ENCODE measurements at places on chromosomes 1 and 21. TPM values are rescaled to one million over a fixed set of nuclear protein-coding genes. Genes with fewer than 3 reads are reported as not detected.

DNA sequence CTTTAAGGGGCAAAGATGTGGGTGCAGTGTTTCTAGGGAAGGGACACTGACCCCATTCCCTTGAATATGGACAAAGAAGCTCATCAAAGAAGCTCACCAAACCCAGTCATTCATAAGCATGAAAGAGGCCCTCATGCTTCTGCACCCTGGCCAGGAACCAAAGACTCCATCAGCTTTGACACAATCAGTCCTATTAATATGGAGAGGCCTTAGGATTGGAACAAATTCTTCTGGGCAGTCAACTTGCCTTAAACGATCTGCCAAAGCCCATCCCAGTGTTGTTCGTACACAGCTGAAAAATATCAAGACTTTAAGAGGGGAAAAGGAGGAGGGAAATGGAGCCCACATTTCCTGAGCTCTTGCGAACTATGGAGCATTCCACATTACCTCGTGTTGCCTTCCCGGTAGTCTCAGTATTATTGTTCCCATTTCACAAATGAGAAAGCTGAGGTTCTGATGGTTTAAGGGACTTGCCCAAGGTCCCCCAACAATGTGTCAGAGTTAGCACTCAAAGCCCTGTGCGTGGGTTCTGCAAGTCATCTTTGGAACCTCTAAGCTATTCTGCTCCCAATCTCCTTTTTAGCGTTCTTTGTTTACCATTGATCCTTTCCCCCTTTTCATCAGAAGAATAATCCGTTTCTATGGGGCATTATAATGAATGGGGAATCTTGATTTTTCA is 161.9 kb downstream of the ZBTB18 start:
- DNase-seq, result no peak

GRCh38 chr1:93180723-93181613 is at the start of gene CCDC18:
TSS of gene CCDC18 (plus strand) at chr1:93180724. CDS start at chr1:93183362, 2,638 bp downstream.
- DNase-seq, result no peak

- no peak for DNase-seq
Measured at GRCh38 chr1:232291261-232291660, 338.7 kb downstream of the SIPA1L2 start.

DNA sequence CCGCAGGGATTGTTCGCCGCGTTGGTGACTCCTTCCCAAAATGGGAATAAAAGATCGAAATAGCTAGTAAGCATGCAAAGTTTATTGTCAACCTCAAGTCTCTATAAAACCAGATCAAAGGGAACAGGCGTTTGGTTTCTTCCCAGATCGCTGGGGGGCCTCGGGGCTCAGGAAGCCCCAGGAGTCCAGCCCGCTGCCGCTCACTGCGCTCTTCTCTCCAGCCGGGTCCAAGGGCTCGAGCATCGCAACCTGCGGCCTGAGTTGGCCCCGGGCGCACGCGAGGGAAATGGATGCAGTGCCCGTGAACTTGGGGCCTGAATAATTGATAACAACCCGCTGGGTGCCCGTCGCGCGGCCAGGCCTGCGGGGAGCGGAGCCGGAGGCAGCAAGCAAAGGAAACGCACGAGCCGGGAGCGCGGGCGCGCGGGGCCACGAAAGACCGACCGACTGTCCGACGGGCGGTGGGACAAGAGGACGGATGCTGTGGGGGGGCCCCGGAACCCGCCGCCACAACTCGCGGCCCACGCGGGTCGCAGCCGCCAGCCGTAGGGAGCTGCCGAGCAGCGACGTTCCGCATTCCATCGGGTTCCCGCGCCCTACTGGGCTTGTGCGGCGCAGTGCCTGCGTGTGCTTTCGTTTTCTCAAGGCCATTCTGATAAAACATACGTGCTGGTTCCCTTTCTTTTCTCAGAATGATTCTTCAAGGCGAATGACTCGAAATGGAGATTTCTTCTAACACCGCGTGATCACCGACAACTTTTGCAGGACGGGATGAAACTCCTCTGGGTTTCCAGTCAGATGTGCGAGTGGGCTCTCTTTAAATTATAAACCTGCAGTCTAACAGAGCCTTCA is 14.0 kb upstream of the ALX3 start:
- peak; percentile 91 for DNase-seq

GRCh38 chr1:8317647-8318381 is at the start of gene SLC45A1:
TSS of gene SLC45A1 (plus strand) at chr1:8318114. CDS start at chr1:8324330, 6,216 bp downstream.
- DNase-seq, result peak; percentile 93

DNA sequence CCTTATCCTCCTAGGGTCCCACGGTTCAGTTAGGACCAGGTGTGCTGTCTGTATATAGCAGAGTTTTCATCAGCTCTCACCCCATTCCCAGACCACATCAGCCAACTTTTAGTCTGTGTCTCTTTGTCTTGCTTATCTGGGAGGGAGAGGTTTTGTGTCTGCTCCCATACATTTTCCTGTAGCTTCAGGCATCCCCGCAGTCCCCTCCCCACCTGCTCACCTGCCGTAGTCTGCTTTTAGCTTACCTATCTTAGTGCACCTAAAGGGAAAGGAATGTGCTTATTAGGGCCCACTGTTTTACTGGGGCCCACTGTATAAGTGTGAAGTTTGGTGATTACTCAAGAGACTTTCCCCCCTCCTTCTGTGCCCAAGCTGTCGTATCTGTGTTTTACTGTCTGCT is 225.1 kb downstream of the PLA2G4A start:
- no peak for DNase-seq

DNA sequence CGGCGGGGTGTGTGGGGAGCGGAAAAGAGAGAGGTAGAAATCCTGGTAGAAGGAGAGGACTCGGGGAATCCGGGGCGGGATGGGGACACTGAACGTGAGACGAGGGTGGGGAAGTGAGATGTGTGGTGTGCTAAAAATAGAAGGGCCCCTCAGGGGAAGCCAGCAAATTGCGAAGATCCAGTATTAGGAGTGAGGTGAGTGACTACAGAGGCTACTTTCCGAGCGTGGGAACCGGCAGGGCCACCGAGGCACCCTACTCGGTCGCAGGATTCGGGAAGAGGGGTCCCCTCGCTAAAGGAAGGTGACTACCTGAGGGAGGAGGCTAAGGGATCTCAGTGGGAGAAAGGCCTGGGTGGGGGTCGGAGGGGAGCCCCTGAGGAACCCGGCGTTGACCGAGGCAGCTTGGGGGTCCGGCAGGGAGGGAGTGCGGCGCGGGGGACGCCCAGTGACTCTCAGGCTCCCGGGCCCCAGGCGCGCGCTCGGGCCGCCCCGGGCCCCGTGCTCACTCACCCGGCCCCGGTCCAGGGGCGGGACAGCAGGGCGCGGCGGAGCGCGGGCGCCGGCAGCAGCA is 318 bp downstream of the ALDH4A1 start:
- no peak for DNase-seq

Gene SRSF10
- total RNA-seq, result 74.1 TPM

DNA sequence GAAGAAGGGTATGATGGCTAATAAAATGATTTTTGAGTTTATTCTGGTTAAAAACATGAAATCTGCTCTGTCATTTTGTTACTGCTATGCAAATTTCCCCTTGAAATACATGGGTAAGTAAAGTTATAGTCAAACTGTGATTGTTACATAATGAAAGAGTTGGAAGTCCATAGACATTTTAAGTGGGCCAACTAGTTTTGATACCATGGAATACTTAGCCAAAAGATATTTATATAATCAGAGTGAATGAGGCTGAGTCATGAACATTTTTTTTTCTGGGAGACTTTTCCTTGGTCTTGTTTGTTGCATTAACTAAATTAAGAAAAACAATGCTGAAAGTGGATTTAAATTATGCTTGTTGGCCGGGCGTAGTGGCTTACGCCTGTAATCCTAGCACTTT is 58.2 kb upstream of the MPC2 start:
- no peak for DNase-seq

DNA sequence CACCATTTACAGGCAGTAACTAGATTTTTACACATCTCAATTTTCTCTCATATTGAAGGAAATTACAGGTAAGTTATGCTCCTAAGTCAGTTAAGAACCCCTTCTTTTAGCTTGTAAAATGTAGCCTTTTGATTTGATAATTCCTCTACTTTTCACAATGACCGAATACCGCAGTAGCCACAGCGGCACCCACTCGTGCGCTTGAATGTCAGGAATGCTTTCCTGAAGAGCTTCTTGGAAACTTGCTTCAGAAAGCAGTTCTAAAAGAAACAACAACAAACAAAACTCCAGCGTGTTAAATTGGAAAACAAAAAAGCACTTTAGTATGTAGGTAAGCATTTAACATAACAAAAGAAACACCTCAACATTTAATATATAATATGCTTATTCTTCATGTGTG is 9.9 kb upstream of the DNTTIP2 start:
- DNase-seq, result no peak

Gene ERVH48-1
- total RNA-seq, result not detected

DNA sequence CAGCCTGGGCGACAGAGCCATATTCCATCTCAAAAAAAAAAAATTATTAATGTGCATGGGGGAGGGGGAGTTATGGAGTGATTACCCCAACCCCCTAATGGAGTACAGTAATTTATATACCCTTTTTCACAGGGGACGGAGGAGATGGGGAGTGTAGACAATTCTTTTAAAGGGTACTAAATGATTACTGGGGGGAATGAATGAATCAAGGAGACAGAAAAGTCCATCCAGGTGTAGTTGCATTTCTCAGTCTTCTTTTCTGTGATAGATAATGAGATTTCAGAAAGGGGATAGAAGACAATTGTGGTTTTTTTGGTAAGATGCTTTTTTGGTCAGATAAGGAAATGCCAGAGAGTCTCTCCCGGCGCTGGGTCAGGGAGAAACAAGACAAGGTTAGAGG is 13.0 kb downstream of the OSBPL9 start:
- DNase-seq, result no peak

- DNase-seq, result peak; percentile 5
Measured at GRCh38 chr1:41742219-41742618, 176.5 kb downstream of the HIVEP3 start.

DNA sequence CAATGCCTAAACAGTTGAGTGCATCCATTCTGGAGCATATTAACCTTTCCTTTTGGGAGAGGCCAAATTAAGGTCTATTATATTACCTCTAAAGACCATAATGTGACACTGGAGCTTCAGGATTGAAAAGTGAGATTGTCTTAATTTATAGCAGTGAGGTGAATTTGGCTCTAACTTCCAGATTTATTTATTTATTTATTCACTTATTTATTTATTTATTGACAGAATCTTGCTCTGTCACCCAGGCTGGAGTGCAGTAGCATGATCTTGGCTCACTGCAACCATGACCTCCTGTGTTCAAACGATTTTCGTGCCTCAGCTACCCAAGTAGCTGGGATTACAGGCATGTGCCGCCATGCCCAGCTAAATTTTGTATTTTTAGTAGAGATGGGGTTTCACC is 19.1 kb downstream of the ZCCHC17 start:
- DNase-seq, result no peak

GRCh38 chr1:97385536-97386277 is 535.1 kb downstream of the DPYD start:
- no peak for DNase-seq

DNA sequence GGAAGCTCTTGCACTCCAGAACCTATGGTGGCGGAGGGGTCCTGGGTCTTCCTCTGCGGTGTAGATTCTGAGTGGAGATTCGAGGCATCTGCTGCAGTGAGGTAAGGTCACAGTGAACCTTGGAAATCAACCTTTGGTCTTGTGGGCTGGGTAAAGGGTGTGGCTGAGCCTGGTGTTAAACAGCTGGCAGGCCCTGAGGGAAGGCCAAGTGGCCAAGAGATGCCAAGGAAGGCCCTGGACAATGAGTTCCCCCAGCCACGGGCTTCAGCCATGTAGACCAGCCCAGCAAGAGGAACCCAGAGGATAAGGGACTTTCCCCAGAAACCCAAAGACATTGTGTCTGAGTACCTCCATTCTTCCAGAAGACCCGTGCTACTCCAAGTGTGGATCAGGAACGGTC is 137.2 kb upstream of the ETS2 start:
- DNase-seq, result no peak

- DNase-seq, result peak; percentile 92
Measured at GRCh38 chr1:2311184-2312032, 79.9 kb downstream of the MORN1 start.

DNA sequence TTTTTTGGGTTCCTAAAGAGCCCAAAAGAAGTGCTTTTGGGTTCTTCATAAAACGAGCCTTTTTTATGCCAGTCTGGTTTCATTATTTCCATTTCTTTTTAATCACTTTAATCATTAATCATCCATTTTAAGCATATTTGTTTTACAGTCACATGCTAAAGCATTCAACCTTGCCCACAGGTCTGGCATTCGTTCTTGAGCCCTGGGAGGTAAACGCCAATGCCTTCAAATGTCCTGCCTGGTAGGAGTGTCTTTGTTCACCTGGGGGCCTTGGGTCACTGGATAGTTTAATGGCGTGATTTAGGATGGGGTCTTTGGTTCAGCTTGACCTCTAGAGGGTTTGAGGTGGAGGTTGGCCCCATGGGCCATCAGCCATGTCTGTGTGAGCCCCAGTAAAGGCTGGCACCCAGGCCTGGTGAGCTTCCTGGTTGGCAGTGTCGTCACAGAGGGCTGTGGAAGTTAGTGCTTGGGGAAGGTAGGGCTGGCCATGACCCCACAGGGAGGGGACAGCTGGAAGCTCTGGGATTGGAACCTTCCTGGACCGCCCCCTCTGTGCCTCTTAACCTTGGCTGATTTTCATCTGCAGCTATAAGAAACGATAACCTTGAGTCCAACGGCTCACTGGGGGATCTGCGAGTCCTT is 20.2 kb downstream of the C1orf174 start:
- no peak for DNase-seq

DNA sequence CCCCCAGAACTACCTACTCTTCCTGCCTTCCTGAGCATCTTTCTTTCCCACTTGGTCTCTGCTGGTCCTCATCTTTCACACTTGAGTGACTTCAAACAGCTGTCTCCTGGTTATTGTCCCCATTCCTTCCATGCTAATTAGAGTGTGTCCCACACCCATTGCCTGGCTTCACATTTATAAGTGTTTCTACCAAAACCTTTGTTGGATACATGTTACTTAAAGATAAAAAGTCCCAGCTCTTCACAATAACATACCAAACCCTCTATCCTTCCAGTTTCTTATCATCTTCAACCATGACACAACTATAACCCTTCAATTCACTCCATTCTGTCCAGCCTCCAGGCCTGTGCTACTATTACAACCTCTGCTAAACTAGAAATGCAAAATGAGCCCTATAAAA is 41.0 kb downstream of the VCAM1 start:
- no peak for DNase-seq

DNA sequence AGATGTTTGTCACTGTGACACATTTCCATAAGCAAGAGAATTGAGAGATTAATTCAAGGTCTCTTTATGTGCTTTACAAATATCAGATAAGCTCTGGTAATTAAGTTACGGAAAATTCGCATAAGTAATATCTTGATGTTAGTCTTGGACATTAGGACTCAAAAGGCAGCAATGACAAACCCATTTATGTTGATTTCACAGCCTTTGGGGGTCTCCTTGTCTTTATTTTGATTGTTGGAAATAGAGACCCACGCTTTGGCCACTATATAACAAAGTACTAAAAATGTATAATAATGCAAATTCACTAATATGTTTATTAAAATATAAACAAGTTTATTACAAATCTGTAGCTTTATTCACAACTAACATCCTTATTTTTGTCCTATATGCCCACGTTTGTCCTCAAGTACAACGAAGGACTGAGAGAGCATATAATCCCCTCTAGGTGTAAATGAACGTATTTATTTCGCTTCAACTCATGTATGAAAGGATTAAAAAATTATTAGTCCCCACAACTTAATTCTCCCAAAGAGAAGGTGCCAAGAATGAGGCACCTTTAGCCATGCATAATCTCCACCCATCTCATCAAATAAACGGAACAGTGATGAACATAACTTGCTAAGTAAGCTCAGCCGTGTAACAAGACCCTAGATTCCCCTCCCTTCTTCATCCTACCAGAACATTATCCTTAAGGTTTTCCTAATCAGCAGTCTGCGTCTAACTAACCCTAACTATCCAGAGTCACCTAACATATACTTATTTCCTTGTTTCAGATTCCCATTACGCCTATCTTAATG is 1.6 kb upstream of the LAMC1 start:
- no peak for DNase-seq

GRCh38 chr1:45543581-45544417 is 6.8 kb upstream of the AKR1A1 start:
- DNase-seq, result peak; percentile 87

Gene TMPRSS3
- not detected for total RNA-seq

Measured in posterior vena cava (tissue), 2 donors.